ENCODE measurements at places on chromosomes 7 and 10. TPM values are rescaled to one million over a fixed set of nuclear protein-coding genes. Genes with fewer than 3 reads are reported as not detected.

The TNPO3 gene
- polyA plus RNA-seq = 29.2 TPM

The CYP3A7 gene
- 0.19 TPM for polyA plus RNA-seq

The VSTM4 gene
- 0.56 TPM for polyA plus RNA-seq

The RFC2 gene
- polyA plus RNA-seq = 55.3 TPM

The TUBB8 gene
- 1.0 TPM for polyA plus RNA-seq

The OPALIN gene
- not detected for polyA plus RNA-seq

Measured in GM23338 (cell line).